ENCODE measurements at places on chromosomes 2 and 18.

DNA sequence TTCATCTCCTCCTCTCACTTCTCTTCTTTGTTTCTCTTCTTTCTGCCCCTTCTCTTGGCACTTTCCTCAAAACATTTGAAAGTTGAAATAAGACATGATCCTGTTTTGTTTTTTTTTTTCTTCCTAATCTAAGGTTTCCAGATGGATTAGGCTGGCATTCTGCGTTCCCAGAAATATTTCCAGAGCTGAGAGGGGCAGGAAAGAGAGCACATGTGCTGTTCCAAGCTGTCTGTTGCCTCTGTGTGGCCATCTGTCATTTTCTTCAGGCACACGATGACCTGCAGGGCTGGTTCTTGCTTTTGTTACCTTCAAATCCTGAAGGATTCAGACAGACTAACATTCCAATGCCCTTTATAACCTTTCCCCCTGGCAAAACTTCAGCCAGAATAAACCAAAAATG, 142.9 kb downstream of the RNF144A start:
- DNase-seq: no peak

DNA sequence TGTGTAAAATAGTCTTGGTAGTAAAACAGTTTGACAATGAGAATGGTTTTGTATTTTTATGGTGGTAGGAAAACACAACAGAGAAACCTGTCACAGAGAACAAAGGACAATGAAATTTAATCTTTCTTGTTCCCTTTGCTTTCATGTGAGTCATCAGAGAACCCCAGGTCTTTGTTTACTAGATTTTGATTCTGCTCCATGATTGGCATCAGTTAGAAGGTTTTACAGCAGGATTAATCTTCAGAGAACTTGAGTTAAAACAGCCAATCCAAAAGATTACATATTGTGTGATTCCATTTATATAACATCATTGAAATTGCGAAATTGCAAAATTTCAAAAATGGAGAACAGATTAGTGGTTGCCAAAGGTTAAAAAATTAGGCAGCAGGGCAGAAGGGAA, 2.5 kb downstream of the APLF start:
- no peak for DNase-seq

DNA sequence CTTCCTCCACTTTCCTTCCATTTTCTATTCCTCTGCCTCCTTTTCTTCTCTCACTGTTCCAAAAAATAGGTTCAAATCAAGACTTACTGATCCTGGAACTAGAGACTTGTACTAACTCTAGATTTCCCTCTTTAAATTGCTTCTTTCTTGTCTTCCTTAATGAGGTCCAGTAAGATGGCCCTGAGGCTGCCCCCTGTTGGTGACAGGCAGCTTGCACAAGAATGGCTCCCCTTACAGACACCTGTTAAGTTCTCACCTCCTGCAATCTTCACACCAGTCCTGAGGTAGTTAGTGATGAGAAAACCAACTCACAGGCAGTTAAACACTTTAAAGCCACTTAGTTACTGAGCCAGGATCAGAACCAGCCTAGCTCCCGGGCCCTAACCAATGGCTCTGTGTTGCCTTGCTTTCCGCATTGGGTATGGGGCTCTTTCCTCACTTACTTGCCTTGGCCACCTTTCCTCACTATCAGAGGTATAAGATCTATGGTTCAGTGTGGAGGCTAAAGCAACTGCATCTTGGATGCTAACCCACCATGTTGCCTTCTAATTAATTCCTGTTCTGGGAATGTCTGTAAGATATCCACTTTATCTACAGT, 130.6 kb downstream of the AKAIN1 start:
- DNase-seq: peak; percentile 32

DNA sequence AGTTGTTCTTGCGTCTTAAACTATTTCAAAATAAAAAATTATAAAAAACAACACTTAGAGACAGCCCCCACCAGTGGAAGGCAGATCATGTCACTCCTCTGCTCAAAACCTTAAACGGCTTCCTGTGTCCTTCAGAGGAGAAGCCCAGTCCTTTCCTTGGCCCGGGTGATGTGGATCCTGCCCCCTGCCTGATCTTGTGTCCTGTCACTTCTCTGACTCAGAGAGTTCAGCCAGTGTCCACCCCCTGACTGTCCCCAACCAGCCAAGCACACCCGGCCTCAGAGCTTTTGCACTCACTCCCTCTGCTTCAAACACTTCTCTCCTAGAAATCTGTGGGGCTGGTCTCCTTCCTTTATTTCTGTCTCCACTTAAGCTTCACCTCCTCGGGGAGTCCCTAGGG, 35.4 kb downstream of the TOGARAM2 start:
- DNase-seq: no peak

GRCh38 chr2:233087713-233088112, 27.6 kb downstream of the INPP5D start:
- DNase-seq: no peak

GRCh38 chr2:11923935-11924334, 177.5 kb downstream of the LPIN1 start:
- no peak for DNase-seq

- no peak for DNase-seq
Measured at GRCh38 chr2:120846406-120847095, 110.9 kb downstream of the GLI2 start.

- no peak for DNase-seq
Measured at GRCh38 chr18:43681661-43682060, 404.4 kb upstream of the SYT4 start.

GRCh38 chr2:44148999-44149398, 19.7 kb upstream of the PPM1B start:
- no peak for DNase-seq

DNA sequence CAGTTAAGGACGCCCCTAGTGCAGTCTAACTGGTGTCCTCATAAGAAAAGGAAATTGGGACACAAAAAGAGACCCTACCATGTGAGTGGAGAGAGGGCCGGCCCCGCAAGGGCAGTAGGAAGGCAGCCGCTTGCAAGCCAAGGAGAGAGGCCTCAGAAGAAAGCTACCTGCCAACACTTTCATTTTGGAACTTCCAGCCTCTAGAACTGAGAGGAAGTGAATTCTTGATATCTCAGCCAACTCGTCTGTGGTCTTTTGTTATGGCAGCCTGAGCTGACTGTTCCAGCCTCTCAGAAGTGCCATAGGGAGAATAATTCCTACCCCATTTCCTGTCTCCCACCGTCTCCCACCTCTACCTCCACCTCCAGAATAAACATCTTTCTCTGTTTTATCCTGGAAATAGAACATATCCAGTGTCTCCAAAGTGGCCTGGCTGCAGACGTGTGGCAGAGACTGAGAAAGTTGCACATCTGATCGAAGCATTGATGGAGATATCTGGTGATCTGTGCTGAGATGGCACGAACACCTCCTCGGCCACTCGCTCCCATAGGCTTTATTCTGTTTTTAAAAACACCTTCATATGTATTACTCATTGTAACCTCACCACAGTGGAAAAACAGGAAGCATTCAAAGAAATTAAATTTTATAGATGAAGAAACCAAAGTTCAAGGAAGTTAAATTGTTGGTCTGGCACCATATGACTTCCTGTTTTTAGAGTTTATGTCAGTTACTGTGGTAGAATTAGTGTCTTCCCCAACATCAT, 39.5 kb upstream of the MARCO start:
- no peak for DNase-seq

GRCh38 chr2:128347701-128348539, 29.3 kb upstream of the HS6ST1 start:
- no peak for DNase-seq

GRCh38 chr2:74424139-74424992, 2.8 kb downstream of the WDR54 start:
- no peak for DNase-seq

DNA sequence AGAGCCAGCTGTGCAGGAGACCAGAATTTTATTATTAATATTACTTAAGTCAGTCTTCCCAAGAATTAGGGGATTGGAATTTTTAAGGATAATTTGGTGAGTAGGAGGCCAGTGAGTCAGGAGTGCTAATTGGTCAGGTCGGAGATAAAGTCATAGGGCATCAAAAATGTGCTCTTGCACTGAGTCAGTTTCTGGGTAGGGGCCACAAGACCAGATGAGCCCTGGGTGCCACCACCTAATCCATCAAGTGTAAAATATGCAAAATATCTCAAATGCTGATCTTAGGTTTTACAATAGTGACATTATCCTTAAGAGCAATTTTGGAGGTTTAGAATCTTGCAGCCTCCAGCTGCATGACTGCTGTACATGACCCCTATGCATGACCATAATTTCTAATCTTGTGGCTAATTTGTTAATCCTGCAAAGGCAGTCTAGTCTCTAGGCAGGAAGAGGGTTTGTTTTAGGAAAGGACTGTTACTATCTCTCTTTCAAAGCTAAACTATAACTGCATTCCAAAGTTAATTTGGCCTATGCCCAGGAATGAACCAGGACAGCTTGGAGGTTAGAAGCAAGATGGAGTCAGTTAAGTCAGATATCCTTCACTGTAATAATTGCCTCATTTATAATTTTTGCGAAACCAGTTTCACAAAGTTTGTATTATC, 215.9 kb downstream of the RNF152 start:
- no peak for DNase-seq

- no peak for DNase-seq
Measured at GRCh38 chr2:102505290-102505689, 32.3 kb downstream of the SLC9A4 start.

DNA sequence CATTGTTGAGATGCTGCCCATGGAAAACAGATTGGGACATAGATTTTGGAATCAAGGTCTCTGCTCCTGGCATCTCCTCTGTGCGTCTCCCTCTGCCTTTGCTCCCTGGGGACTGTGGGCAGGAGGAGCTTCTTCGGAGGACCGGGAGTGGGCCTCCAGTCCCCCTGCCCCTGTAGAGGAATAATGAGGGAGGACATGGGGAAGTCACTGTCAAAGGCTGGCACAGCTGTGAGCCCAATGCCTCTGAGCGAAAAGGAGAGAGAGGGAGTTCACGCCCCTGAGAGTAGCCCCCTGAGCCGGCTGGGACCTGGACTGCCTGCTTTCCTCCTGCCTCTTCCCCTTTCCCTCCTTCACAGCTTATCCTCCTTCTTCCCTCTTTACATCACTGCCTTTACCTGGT, 195.0 kb downstream of the LOXHD1 start:
- no peak for DNase-seq

GRCh38 chr2:101982495-101983029, 9.2 kb upstream of the IL1R2 start:
- no peak for DNase-seq

- no peak for DNase-seq
Measured at GRCh38 chr18:34697891-34698290, 12.2 kb upstream of the DTNA start.

GRCh38 chr2:30152385-30152784, 5.6 kb downstream of the YPEL5 start:
- DNase-seq: no peak

DNA sequence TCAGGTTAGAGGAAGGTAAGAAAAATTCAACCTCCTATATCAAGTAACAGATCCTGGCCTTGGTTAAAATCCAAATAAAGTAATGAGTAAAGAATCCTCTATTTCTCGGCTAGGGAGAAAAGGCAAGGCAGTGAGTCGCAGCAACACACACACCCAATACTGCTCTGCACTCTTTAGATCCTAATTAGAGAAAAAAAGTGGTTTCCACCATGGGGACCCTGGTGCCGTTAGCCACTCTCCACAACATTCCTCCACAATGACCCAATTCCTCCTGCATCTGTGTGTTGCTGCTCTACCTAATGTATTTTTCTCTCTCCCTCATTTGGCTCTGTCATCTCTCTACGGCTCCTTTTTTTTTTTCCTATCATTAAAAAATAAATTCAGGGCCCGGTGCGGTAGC, 462.7 kb downstream of the METTL4 start:
- no peak for DNase-seq

DNA sequence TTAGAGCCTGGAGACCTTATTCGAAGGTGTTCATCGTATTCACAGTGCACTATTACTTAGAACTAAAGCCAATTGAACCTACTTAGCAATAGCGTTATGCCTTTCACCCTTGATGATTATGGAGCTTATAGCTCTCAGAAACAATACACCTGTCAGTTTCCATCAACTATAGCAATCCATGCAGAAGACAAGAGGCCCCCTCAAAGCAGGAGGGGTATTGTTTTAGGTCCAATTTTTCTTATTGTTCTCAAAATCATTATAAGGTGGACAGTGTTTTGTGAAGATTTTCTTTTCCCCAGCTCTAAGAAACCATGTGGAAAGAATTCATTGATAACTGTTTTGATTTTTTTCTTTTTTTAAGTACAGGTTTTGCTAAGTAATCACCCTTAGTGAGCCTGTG, 135.5 kb downstream of the MEIS1 start:
- no peak for DNase-seq

DNA sequence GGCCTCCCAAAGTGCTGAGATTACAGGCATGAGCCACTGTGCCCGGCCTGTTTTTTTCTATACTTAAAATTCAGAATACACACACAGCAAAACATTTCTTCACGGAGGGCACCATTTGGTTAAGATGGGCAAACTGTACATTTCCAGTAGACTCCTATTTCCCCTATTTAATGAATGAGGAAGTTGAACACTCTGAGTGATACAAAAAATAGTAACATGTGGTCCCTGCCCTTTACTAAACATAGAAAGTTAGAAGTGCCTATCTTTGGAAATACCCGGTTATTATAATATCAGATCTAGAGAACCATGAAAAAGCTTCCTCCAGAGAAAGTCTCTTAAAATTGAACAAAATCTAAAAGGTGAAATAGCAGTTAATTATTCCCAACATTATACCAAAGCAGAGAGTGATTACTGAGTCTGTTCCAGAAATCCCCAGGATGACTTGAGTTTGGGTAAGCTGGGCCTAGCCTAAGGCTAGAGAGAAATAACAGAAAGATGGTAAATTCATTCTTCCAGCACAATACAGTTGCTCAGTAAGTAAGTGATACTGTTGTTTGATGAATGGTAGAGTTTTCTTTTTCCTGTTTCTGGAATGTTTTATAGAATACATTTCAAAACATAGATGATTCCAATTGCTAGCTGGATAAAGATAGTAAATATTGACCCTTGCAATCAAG, 23.3 kb upstream of the RMC1 start:
- no peak for DNase-seq

GRCh38 chr18:76588601-76589226, 93.7 kb upstream of the ZNF516 start:
- DNase-seq: no peak

DNA sequence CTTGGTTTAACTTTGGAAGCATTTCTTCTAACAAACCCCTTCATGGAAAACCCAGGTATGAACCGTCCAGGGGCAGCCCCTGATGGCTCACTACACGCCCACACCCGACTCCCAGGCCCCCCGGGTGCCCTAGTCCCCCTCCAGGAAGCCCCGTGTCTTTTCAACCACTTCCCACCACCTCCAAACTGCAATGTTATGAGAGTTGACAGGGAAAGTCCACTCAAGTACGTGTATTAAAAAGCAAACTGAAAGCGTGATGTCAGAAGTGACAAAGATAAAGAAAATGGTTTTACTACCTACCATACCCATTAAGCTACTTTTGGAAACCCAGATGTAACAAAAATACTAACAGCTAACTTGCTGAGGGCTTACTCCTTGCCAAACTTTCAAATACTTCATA, 51.5 kb downstream of the L3MBTL4 start:
- no peak for DNase-seq

DNA sequence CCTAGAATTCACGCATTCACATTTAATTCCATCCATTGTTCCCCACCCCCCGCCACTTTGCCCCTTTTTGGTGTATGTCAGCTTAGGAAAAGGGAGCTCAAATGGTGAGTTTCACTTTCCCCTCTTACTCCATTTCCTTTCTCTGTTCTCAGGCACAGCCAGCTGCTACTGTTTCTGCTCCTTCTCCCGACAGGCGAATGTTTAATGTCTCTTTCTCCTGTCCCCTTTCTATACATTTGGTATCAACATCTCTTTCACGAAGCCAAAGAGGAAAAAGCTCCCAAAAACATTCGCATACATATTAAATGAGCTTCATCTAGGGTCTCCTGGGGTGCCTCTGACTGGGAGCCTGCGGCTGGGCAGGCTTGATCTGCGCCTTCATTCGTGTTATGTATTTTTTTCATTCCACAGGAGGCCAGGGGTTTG, 124.2 kb upstream of the SATB2 start:
- no peak for DNase-seq

Measured in activated T-cell treated with anti-CD3 and anti-CD28 coated beads, Interleukin-2, amount 50 U/mL, for 24 hours (primary cell).